ENCODE measurements at places on chromosomes 13 and 19.

- peak overlapping the region; percentile 47 for H3K27ac ChIP-seq
- DNase-seq = peak; percentile 68
- peaks cover 57% of the 10 kb centered on the region for H3K4me1 ChIP-seq
- peaks cover 6% of the 10 kb centered on the region for H3K36me3 ChIP-seq
- H3K4me3 ChIP-seq = peak overlapping the region; percentile 65
These were observed 535 bp downstream of the COL5A3 start for GRCh38 chr19:10009714-10010224.

- peak overlapping the region; percentile 58 for H3K4me3 ChIP-seq
- H3K4me1 ChIP-seq = peaks cover 60% of the 10 kb centered on the region
- no peaks in the 10 kb centered on the region for H3K36me3 ChIP-seq
- DNase-seq = no peak
These were observed 8.0 kb downstream of the FXYD3 start for GRCh38 chr19:35123573-35123972.

DNA sequence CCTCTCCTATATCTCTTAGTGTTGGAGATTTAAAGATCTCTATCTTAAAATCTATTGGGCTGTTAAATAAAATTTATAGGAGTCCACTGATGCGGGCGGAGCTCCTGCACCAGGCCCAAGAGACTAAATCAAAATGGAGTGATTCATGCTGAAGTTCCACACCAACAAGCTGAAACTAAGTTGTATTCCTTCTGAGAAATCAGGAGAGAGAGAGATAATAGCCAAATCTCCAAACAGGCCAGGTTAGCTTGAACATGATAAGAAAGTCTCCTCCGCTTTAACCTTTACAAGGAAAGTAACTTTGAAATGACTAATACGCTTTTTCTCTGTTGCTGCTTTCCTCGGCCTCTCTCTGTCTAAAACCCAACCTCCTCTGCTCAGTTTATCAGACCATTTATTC, 241.9 kb upstream of the NBEA start:
- H3K4me1 ChIP-seq = no peaks in the 10 kb centered on the region
- no peaks in the 10 kb centered on the region for H3K27me3 ChIP-seq
- H3K4me3 ChIP-seq = no peak overlapping the region
- H3K36me3 ChIP-seq = no peaks in the 10 kb centered on the region

- H3K4me1 ChIP-seq = no peaks in the 10 kb centered on the region
- no peaks in the 10 kb centered on the region for H3K36me3 ChIP-seq
- DNase-seq = no peak
- H3K27ac ChIP-seq = no peak overlapping the region
- no peak overlapping the region for H3K4me3 ChIP-seq
These were observed 334.2 kb upstream of the SGCG start for GRCh38 chr13:22846551-22846950.

GRCh38 chr13:41407380-41407779, 50.0 kb upstream of the RGCC start:
- H3K36me3 ChIP-seq = no peaks in the 10 kb centered on the region
- H3K4me1 ChIP-seq = no peaks in the 10 kb centered on the region
- H3K27me3 ChIP-seq = no peaks in the 10 kb centered on the region
- no peak overlapping the region for H3K4me3 ChIP-seq
- no peak for DNase-seq
